ENCODE measurements at places on chromosomes 16 and 17.

GRCh38 chr17:20955427-20956323 lies 87.1 kb downstream of the USP22 start:
- no peak for DNase-seq

DNA sequence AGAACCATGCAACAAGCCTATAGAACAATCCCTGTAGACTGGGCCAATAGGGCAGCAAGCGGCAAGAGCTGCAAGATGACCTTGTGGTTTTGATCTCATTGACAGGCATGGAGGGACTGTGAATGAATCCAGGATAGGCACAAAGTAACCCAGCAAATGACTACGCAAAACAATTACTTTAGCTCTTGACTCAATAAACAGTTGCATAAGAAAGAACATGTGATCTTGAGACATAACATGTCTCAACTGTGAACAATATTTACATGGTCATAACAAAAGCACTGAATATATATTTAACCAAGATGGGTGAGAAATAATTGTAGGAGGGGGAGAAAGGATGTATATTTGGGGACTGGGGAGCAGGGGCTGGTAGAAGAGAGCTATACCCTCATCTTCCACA lies 313.7 kb upstream of the CDH5 start:
- no peak for DNase-seq

- DNase-seq = no peak
Measured at GRCh38 chr16:60151987-60152386, 1417.9 kb upstream of the GOT2 start.

GRCh38 chr16:7419441-7419840 lies 86.8 kb downstream of the RBFOX1 start:
- DNase-seq = no peak

DNA sequence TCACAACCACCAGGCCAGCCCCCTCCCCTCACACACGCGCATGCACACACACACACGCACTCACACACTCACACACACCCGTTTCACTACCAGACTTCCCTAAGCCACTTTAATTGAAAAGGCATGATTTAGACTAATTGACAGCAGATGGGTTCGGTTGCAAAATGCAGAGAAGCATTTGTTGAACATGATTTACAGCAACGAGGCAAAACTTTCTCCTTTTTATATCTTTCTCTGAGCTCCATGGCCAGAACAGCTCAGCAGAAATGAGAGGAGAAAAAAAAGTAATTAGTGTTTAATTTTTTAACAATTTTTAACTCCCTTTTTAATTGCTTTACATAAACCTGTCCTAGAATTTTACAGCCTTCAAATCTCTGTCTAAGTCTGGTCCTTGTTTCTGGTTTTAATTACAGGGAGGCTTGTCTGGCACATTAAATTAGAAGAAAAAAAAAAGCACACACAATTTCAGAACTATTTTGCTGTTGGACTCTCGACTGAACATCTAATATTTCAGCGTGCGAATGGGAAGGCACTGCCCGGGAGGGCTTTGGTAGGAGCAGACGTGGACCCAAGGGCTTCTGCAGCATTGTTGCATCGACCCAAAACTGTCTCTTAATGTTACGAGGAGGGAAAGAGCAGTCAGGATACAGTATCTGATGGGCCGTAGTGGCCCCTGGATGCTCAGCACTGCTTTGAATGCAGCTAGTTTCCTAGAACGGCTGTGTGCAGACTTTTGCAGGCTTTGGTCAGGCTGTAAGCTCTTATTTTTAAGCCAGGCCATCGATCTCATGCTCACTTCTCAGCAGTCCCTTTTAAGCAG lies 255.9 kb downstream of the SOX9 start:
- DNase-seq = no peak

DNA sequence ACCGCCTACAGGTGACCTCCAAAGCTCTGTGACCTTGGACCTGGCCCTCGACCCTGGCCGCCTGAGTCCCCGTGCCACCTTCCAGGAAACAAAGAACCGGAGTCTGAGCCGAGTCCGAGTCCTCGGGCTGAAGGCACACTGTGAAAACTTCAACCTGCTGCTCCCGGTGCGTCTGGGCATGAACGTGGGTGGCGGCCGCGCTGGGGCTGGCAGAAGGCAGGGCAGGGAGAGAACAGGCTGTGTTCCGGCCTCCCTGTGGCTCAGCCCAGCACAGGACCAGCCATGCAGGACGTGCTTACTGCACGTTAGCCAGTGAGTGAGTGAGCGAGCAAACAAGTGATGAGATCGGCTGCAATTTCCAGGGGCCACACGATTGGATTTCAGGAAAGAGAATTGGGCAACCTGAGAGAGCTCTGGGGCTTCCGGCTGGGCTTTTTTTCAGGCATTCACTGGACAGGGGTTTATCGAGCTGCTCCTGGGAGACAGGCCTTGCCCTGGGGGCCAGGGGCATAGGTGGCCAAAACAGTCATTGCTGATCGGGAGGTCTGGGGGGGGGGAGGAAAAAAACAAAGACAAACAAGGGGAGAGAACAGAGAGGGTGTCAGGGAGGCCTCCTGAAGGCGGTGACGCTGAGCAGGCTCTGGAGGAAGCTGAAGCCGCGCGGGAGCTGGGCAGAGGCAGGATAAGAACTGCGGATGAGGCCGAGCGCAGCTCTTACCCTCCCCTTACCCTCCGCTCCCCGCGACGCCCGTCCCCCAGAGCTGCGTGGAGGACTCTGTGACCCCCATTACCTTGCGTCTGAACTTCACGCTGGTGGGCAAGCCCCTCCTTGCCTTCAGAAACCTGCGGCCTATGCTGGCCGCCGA lies 16.9 kb downstream of the ITGAX start:
- no peak for DNase-seq

DNA sequence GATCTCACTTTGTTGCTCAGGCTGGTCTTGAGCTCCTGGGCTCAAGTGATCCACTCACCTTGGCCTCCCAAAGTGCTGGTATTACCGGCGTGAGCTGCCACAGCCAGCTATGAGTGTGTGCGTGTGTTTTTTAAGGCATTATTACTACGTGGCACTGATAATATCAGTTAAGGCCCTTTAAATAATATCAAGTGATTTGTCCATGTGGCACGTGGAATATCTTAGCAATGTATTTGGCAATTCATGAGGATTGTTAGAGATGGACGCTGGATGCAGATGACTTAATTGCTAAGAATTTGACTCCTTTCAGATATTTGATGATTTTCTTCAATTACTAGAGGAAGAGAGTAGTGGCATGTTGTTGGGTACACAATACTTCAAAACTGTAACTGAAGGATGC lies 25.5 kb upstream of the PMP22 start:
- DNase-seq = no peak
